G401 (cell line): ENCODE measurements at places on chromosomes 1 and 21. TPM values are rescaled to one million over a fixed set of nuclear protein-coding genes. Genes with fewer than 3 reads are reported as not detected.

- DNase-seq: no peak
These were observed 1.6 kb upstream of the TAF12 start for GRCh38 chr1:28644494-28644893.

DNA sequence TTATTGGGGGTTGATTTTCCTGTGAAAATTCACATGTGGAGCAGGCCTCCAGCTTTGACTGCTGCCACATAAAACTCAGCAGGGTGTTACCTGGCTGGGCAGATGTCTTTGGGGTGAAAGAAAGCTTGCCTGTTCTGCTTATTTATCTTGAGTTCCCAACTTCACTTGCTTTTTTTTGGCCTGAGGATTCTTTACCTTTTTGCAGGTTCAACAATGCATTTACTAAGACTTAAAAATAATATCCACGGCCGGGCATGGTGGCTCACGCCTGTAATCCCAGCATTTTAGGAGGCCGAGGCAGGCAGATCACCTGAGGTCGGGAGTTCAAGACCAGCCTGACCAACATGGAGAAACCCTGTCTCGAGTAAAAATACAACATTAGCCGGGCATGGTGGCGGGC lies 509.1 kb downstream of the KIF26B start:
- no peak for DNase-seq

DNA sequence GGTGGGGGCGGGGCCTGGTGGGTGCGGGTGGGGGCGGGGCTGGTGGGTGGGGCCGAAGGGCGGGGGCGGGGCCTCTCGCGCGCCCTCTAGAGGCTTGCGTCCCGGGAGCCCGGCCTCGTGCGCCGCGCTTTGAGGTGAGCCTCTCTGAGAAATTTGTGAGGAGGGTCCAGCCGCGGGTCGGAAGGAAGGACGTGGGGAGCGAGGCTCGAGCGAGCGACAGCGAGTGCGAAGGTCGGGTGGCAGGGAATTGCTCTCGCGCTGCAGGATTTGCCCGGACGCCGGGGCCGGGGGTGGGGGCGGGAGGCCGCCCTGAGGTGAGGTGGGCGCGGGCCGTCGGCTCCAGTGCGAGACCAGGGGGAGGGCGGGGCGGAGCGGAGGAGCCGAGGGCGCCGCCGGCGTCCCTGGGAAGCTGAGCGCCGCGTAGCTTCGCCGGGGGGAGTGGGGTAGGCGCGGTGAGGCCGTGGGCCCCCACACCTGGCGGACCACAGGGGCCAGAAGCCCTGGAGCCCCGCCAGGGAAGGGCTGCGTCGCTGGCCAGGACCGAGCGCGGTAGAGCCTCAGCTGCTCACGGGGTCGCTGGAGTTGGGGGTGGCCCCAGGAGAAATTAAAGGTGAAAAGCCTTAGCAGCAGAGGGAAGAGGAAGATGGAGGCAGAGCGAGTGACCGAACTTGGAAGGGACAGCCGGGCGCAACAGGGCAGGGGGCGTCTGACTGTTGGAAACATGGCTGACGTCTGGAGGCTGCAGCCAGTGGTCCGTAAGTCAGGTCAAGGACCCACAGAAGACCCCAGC lies 754 bp upstream of the LSS start:
- DNase-seq: peak; percentile 16

- no peak for DNase-seq
These were observed 34.7 kb upstream of the ERO1B start for GRCh38 chr1:236316437-236316836.

DNA sequence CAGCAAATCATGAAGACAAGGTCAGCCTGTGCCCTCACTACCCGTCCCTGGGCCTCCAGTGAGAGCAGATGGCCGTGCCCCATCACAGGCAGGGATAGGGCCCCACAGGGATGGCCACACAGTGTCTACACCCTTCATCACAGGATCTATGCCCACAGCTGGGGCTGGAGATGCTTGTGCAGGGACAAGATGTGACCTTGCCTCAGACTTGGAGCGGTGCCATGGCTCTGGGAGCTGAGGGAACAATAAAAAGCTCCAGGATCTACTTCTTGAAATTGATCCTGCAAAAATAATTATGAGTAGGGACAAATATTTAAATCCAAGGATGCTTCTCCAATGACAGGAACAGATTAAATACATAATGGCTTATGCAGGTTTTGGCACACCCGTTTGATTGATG lies 25.4 kb upstream of the TCEA3 start:
- DNase-seq: no peak

- no peak for DNase-seq
These were observed 91.6 kb downstream of the SCCPDH start for GRCh38 chr1:246815693-246816270.

GRCh38 chr21:38887749-38888148 lies 82.0 kb downstream of the ETS2 start:
- no peak for DNase-seq

- no peak for DNase-seq
These were observed 15.2 kb downstream of the PTPRF start for GRCh38 chr1:43545695-43546387.

DNA sequence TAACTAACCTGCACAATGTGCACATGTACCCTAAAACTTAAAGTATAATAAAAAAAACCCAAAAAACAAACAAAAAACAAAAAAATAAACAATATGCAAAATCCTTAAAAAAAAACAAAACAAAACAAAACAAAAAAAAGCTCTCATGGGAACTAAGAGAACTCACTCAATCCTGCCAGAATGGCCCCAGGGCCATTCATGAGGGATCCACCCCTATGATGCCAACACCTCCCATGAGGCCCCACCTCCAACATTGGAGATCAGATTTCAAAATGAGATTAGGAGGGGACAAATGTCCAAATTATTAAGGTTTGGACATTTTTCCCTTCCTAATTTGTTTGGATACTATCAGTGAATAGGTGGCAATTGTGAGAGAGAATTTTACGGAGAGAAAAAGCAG lies 10.2 kb downstream of the CYP4B1 start:
- DNase-seq: no peak

DNA sequence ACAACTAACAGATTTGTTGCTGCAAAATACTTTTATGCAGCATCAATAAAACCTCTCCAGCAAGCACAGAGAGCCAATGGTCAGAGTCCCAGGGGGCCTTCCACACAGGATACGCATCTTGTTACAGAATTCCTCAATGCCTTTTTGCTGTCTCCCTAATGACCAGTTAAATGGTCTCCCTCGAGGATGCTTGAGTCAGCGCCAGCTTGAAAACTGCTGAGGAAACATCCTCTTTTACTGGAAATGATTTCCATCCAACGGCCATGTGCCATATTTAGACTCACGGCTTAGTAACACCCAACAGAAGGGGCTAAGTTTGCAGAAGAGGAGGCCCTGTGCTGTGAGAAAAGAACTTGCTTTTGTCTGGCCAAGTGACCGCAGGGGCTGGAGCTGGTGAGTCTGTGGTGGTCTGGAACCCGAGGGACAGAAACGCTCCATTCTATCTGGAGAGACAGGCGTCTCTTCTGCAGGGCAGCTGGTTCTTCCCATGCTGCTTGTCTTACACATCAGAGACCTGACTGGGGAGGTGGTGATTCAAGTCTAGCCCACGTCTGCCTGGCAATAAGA lies 496.4 kb downstream of the SETD4 start:
- DNase-seq: no peak

DNA sequence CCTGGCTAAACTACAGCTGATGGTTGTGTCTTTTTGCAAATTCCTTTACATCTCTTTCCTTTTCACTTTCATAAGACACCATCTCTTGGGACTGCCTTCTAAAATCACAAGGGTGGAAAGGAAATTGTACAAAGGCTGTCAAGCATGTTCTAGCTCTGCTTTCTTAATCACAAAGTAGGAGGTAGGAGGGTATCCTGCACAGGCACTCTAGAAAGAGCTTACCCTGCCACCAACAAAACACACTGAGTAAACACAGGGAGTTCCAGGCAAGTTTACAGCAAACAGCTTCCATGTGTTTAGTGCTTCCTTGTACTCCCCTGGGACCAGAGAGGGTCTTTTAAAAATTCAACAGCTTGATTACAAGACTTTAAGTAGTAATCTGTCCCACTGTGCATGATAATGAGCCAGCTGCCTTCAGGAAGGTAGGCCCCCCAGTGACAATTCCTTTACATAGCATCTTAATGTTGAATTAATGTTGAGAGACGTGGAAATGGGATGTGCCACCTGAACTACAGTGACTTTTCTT lies 2.4 kb downstream of the PLPP3 start:
- no peak for DNase-seq

DNA sequence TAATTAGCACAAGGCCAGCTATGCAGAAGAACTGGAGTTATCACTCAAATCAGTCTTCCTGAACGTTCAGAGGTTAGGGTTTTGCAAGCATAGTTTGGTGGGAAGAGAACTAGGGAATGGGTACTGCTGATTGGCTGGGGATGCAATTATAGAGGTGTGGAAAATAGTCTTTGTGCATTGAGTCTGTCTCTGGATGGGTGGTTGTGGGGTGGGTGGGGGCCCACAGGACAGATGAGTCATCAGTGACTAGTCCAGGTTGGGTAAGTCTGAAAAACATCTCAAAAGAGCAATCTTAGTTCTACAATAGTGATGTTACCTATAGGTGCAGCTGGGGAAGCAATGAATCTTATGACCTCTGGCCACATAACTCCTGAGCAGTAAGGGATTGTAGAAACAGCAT lies 89.7 kb upstream of the HMCN1 start:
- no peak for DNase-seq

- no peak for DNase-seq
These were observed 133.8 kb downstream of the CAMTA1 start for GRCh38 chr1:6918925-6919511.

DNA sequence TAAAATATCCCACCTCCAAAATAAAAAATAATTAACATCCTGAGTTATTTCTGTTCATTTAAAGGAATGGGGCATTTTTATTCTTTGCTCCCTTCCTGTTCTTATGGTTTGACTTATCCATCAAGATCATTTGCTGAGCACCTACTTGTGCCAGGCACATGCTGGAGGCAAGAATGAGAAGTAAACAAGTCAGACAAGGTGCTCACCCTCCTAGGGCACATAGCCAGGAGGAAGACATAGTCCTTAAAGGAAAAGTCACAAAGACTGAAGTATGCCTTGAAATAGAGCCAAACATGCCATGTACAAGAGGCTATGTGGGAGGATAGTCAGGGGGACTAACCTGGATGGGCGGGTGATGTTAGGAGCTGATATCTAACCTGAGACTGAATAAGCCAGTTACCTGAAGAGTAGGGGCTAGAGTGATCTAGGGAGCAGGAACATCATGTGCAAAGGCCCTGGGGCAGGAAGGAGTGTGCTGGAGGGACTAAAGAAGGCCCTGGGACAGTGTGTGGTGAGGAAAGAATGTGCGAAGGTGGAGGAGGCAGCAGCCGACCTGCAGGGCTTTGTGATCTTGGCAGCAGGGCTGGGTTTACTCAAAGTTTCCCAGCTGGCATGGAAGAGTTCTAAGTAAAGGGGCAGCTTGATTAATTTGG lies 233.5 kb downstream of the MATN1 start:
- no peak for DNase-seq

RHBDL2 gene
- 4.5 TPM in 1 of 2 replicates, not detected in the other for total RNA-seq

C1orf56 gene
- 0.07 TPM in 1 of 2 replicates, not detected in the other for total RNA-seq

PBXIP1 gene
- total RNA-seq: 25.9 and 36.5 TPM in 2 replicates

ZBTB8B gene
- total RNA-seq: 0.25 and 0.58 TPM in 2 replicates

TNFRSF9 gene
- 0.14 TPM in 1 of 2 replicates, not detected in the other for total RNA-seq

DIO1 gene
- not detected in 2 replicates for total RNA-seq

SPRR2D gene
- not detected in 2 replicates for total RNA-seq

MTMR11 gene
- 7.8 and 8.4 TPM in 2 replicates for total RNA-seq

MINDY1 gene
- 8.1 and 12.7 TPM in 2 replicates for total RNA-seq

ZBTB37 gene
- total RNA-seq: 2.3 and 5.2 TPM in 2 replicates

CR2 gene
- total RNA-seq: not detected in 2 replicates

FAM78B gene
- total RNA-seq: not detected in 2 replicates

ITLN2 gene
- not detected in 2 replicates for total RNA-seq

CALML6 gene
- not detected in 2 replicates for total RNA-seq

ENSA gene
- 219 and 372 TPM in 2 replicates for total RNA-seq
